ENCODE measurements at places on chromosomes 13 and 19. TPM values are rescaled to one million over a fixed set of nuclear protein-coding genes. Genes with fewer than 3 reads are reported as not detected.
A peak's percentile ranks its signal among the peaks of the same experiment; 100 is the strongest.

TEX26 gene
- not detected for total RNA-seq

- DNase-seq = no peak
Observed at GRCh38 chr13:111876506-111876905, 190.4 kb upstream of the SOX1 start.

DNA sequence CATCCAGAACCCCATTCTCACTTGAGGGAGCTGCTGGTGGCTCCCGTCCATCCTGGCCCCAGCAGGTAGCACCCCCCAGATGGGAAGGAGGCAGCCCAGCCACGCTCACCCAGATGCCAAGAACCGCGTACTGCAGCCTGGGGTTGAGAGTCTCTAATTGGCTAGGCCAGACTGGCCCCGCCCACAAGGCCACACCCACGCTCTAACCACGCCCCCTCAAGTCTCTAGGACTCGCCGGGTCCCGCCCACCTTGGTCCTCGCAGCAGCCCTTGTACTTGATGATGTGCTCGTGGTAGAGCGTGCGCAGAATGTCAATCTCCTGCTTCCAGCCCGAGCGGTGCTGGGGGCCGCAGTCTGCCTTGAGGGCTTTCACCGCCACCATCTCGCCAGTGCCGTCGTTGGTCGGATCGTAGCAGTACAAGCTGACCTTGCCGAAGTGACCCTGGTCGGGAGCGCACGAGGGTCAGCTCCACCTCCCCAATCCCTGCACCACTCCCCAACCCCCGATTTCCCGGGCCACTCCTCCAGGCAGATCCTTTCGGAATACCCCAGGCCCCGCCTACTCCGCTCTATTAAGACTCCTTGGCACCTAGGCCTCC, 14.5 kb upstream of the ICAM3 start:
- peak; percentile 58 for DNase-seq

DNA sequence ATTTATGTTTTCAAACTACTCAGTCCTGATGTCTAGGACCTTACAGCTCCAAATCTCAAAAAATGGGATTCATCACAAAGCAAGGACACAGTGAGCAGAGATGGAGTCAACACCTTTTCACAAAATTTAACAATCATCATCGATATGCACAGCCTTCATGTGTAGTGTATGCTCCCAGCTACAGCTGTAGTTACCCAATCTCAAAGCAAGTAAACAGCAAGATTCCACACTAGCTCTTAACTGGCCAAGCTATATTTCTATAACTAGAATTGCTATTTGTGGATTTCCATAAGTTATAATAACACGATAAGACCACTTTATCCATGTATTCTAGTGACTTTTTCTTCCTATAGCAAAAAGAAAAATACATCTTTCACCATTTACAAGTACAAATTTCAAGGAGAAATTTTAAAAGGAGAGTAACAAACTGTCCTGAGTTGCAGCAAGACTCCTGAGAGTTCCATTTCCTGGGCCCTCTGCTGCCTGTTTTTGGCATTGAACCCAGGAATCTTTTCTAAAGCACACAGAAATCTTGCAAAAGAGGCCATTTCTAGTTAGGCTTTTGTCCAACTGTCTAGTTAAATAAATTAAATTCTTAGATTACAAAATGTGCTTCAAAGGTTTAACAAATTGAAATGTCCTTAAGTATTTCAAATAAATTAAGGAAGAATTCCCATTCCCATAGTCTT, 460.6 kb downstream of the FGF14 start:
- no peak for DNase-seq

- no peak for DNase-seq
Observed at GRCh38 chr19:29533578-29534544, 8.1 kb downstream of the VSTM2B start.

INTS6 gene
- 44.4 TPM for total RNA-seq

ADM5 gene
- 3.0 TPM for total RNA-seq

DNA sequence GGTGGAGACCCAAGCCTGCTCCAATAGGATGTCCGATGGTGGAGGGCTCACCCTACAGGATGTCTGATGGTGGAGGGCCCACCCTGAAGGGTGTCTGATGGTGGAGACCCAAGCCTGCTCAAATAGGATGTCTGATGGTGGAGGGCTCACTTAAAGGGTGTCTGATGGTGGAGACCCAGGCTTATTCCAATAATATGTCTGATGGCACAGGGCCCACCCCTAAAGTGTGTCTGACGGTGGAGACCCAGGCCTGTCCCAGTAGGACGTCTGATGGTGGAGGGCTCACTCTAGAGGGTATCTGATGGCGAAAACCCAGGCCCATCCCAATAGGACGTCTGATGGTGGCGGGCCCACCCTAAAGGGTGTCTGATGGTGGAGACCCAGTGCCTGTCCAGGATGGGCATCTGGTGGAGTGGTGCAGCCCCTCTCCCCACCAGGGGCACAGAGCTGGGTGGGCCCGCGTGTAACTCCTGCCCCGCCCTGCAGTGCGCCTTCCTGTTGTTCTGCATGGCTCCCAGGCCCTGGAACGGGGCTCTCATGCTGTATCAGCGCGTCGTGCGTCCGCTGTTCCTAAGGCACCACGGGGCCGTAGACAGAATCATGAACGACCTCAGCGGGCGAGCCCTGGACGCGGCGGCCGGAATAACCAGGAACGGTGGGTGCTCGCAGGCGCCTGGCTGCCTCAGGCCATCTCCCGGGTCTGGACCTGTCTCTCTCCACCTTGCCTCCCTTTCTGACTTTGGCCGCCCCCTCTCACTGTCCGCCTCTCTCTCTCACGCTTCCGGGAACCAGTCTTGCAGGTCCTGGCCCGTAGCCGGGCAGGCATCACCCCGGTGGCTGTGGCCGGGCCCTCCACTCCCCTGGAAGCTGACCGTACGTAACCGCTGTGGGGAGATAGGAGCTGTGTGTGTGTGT, 5.1 kb downstream of the REEP6 start:
- DNase-seq = no peak

- no peak for DNase-seq
Observed at GRCh38 chr19:53007606-53008005, 6.1 kb upstream of the ERVV-1 start.

GRCh38 chr19:4401769-4402170, 670 bp upstream of the CHAF1A start:
- DNase-seq = no peak

DNA sequence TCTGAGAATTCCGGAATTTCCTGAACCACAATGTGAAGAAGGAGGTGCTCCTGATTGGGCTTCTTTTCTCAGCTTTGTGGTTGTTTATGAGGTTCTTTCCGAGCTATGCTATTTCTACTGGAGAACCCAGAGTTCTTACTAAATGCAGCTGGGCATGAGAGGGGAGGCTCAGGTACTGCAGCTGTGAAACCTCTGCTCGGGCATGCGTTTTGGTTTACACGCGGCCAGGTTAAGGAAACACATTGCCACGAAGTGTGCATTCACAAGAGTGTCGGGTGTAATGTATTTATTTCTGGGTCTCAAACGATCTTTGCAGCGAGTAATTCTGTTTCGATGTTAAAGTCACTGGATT, 661 bp upstream of the MIR17HG start:
- peak; percentile 74 for DNase-seq

YJEFN3 gene
- total RNA-seq = 8.2 TPM

GRCh38 chr13:43044720-43045301, 21.4 kb downstream of the DNAJC15 start:
- DNase-seq = no peak

NECTIN2 gene
- 1.9 TPM for total RNA-seq

MRI1 gene
- 19.3 TPM for total RNA-seq

PLA2G4C gene
- 12.4 TPM for total RNA-seq

- DNase-seq = no peak
Observed at GRCh38 chr13:23740002-23740401, 149.2 kb downstream of the MIPEP start.

GRCh38 chr19:39160889-39161672, 35.5 kb downstream of the PAK4 start:
- DNase-seq = no peak

GRCh38 chr19:42066075-42066754, 3.8 kb downstream of the GRIK5 start:
- no peak for DNase-seq

DNA sequence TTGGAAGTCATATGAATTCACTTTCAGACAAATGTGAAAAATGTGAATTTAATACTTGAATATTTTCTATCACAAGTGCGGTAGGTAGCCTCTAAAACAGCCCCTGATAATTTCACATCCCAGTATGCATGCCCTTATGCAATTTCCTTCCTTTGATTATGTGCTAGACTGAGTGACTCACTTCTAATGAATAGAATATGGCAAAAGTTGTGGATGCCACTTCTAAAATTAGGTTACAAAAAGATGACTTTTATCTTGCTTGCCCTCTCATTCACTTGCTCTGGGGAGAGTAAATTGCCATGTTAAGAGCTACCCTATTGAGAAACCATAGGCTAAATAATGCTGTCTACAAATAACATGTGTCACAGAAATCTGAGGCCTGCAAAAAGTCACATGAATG, 402.5 kb upstream of the PCDH9 start:
- DNase-seq = no peak

SIGLEC12 gene
- total RNA-seq = 0.24 TPM

DNA sequence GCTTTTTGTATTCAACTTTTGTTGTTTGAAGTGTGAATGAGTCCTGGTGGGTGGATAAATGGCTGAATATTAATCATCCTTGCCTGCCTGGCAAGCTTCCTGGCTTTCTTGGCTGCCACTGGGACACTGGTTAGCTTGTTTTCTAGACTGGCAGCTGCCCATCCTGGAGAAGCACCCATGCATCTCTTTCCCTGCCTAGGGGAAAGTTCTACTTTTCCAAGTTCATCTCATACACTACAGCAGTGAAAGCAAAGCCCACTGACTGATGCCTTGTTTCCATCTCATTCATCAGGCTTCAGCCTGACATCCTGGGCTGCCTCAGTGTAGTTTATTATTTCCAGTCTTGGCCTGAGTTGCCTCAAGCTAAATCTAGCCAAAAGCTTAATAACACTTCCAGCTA, 244.8 kb downstream of the PCDH20 start:
- no peak for DNase-seq

WTIP gene
- 0.52 TPM for total RNA-seq

- peak; percentile 28 for DNase-seq
Observed at GRCh38 chr13:101624981-101625380, 172.5 kb downstream of the ITGBL1 start.

DNA sequence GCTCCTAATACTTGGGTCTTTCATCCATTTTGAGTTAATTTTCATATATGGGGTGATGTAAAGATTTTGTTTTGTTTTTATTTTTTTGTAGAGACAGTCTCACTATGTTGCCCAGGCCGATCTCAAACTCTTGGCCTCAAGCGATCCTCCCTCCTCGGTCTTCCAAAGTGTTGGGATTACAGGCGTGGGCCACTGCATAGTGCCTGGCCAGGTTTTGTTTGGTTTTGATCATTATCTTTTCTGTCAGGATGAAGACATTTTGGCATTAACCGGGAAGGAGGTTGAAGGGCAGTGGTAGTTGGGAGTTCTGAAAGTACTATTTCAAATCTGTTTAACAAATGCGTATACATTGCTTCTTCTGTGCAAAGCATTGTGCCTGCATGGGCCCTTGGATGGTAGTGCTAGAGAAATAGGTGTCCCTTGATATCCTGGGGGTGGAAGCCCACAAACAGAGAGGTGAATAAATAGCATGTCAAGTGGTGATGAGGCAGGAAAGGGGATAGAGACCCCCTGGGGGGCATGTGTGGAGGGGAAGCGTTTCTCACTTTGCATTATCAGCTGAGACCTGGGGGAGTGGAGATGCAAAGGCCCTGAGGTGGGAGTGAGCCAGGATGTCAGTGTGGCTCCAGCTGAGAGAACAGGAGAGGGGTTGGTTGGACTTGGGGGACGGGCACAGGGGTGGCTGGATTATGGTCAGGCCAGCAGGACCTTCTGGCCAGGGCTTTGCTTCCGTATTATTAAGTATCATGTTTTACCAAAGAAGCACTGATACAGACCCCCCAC, 41.4 kb downstream of the GATAD2A start:
- no peak for DNase-seq

DNA sequence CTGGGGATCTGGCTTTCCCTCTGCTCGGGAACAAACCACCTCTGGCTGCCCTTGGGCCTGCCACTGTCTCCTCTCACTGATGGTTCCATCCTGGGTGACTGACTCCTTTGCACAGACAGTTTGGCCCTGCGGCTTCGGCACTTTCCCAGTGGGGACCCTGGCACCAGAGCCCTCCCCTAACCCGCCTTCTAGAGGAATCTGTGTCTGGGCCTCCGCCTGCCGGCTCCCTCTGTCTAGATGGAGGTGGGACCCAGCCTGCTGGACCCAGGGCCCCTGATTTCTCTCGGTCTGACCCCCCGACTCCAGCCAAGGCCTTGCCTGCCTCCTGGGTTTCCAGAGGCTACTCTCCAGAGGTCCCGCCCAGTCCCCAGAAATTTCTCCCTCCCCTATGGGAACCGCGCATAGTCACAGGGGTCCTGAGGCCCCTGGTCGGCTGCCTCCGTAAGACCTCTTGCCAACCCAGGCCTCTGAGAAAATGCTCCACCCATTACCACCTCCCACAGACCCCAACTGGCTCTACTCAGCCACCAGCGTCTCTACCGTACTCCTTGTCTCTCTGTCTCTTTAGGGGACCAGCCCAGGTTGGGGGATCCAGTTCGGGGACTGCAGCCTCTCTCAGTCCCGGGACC, 2.7 kb downstream of the CCDC106 start:
- no peak for DNase-seq

DNA sequence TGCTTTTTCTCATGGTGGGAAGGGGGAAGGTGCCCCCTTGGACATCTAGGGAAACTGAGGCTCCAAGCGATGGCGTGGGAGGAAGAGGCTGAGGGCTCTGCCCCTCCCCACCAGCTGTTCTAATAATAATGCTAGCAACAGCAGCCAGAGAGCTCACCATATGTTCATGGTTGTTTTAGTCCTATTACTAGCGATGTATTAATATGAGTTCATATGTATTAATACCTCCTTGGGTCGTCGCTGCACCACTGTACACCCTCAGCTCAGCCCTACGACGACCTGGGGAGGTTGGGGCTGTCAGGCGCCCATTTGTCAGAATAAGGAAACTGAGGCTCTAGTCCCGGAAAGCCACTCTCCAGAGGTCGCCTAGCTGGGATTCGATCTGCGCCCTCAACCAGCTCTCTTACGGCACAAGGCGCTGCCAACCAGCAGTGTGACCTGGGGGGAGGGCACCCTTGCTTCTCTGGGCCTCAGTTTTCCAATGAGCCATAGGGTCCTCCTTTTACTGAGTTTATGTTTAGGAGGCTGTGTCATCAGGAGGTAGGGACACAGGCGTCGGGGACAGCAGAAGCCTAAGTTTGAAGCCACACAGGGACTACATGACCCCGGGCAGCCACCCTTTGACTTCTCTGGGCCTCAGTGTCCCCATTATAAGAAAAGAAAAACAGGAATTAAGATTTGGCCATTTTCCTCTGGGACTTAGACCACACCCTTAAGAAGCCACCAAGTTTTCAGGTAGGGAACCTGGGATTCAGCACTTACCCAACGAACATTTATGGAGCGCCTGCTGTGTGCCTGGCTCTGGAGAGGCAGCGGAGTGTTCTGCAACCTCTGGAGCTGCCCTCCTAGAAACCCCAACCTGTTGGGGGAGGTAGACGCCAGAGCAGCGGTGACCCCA, 664 bp downstream of the MAST3 start:
- peak; percentile 16 for DNase-seq

VSTM1 gene
- total RNA-seq = not detected

- DNase-seq = no peak
Observed at GRCh38 chr13:81116461-81117282, 775.7 kb upstream of the SPRY2 start.

Data from activated CD4-positive, alpha-beta memory T cell treated with anti-CD3 and anti-CD28 coated beads for 36 hours (primary cell).